ENCODE measurements at places on chromosomes 3 and 15.

GRCh38 chr3:81249540-81250029, 511.9 kb downstream of the GBE1 start:
- no peak for DNase-seq

DNA sequence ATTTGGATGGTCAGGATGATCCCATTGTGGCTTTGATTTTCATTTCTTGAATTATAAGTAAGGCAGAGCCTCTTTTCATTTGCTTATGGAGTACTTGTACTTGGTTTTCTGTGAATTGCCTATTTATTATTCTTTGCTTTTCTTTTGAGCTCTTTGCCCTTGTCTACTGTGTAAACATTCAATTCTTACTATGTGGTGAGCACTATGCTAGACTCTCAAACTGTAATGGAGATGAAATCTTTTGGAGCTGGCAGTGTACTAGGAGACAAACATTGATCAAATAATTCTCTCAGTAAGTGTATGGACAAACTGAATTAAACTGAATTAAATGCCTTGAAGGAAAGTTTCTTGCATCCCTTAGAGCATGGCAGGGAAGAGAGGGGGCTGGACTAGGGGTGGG, 87.0 kb upstream of the NR2E3 start:
- no peak for DNase-seq

GRCh38 chr3:13600950-13601691, 52.2 kb downstream of the FBLN2 start:
- DNase-seq, result no peak

- no peak for DNase-seq
Measured at GRCh38 chr15:32833379-32833821, 115.6 kb downstream of the GREM1 start.

DNA sequence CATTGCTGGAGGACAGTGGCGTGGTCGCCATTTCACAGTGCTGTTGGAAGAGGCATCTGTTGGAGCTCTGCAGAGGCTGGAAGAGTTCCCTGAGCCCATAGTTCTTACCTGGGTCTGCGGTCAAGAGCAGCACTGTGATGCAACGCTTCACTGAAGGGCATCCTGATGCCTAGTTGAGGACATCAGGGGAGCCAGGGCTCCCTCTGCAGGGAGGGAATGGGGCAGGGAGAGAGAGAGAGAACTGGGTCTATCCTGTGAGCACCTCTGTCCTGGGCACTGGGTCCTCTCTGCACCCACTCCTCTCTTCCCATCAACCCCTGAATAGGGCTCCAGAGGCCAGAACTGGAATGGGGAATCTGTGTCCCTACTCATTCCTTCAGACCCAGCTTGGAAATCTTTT, 23.9 kb upstream of the MOBP start:
- DNase-seq, result no peak

- DNase-seq, result no peak
Measured at GRCh38 chr3:132522353-132522752, 74.7 kb upstream of the ACKR4 start.

DNA sequence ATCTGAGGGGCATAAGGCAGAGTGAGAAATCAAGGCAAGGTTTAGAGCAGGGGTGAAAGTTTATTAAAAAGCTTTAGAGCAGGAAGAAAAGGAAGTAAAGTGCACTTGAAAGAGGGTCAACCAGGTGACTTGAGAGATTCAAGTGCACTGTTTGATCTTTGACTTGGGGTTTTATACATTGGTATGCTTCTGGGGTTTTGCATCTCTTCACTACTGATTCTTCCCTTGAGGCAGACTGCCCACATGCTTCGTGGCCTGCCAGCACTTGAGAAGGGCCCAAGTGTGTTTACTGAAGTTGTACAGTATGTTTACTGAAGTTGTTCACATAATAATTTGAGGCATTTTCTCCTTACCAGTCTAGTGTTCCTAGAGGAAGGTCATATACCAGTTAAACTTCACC, 367.0 kb upstream of the UBE2E2 start:
- DNase-seq, result no peak

DNA sequence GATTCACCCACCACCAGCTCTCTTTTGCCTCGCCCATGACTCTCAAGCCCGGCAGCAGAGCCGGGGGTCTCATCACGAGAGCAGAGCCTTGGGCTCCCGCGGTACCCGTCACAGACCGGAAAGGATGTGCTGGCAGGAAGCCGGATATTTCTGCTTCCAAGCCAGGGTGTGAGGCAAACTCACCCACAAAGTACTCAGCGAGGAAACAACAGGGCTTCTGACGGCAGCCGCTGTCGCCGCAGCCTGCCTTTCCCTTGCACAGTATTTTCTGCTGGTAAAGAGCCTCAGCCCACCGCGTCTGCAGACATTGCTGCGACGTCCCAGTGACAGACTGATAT, 119.9 kb downstream of the NSMCE3 start:
- DNase-seq, result no peak

DNA sequence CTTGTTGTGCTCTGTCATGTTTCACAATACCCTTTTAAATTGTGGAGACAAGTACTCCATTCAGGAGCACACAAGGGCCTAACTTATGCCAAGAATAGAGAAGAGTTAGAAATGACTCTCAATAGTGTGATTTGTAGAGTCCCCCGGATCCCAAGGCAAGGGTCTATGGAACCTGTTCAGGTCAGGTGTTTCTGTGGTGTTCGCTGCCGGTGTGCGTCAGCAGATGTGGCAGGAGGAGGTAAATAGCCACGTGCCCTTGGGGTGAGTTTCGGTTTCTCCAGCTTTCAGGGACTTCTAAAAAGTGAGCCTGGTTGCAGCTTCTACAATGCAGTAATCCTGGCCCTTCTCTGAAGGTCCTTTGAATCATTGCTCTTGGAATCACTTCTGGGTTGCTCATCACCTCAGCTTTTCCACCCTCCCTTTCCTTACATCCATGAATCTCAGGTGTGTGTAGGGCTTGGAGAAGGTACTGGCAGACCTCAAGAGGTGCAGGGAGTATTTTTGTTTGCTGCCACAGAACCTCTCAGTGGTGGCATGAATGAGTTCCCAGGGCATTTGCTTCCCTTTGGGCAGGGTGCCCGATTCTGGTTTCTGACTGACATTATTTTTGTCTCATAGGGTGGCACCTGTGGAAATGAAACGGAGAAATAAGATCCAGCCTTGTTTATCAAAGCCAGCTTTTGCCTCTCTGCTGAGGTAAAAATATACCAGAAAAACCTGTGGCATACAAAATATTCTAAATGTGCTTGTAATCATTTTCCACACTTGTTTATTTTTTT, 7.3 kb downstream of the ST3GAL6 start:
- DNase-seq, result no peak

DNA sequence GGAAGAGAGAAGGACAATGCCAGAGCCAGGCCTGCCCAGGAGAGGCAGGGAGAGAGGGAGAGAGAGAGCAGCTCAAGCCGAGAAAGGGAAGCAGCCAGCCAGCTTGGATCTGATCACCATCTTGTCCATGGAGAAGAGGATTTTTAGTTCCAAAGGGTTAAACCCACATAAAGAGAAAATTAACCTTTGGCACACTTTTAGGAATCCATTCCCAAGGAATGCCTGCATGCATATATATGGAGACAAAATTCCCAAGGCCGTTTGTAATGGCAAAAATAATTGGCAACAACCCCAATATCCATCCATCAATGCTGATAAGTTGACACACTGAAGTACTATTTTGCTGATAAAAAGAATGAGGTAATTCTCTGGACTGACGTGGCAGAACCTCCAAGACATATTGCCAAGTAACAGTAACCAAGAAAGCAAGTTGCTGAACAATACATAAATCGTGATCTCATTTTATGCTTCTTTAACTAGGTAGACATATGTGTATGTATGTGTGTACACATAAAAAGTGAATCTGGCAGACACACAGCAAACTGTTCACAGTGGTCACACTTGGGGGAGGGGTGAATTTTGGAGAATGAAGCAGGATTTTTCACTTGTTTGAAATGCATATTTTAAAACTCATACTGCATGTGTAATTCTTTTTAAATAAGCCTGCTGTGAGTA, 7.5 kb upstream of the STRA6 start:
- DNase-seq, result no peak

GRCh38 chr15:48595981-48596380, 49.5 kb downstream of the FBN1 start:
- DNase-seq, result no peak

- DNase-seq, result no peak
Measured at GRCh38 chr15:90305932-90306331, 40.5 kb downstream of the NGRN start.

DNA sequence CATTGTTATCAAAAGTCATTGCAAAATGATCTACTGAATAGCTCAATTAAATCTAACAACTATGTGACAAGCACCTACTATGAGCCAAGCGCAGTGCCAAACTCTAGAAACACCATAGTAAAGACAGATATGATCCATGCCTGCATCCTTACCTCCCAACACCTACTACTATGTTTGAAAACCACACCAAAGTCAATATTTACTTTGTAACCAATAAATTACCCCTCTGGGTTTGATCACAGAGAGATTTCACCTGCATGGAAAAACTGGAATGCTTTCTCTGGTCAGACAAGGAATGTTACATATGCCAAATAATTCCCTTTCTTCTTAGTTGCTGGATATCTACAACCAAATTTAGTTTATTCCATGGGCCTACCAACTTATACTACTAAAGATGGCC, 422.2 kb downstream of the FHIT start:
- no peak for DNase-seq

DNA sequence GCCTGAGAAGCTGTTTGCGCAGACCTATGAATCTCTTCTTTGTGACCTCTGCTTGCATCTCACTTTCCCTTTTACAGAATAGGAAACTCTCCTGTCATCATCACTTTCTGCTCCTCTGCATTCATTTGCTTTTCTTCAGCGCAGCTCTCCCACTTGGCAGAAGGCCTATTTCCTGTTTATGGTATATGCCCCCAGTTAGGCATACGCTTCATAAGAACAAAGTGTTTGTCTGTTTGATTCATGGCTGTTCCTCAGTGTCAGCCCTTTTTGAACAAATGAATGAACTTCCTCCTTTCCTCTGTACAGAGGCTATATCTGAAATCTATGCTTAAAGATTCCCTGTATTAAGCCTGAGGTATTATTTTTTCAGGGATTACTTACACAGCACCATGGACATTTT, 1216.9 kb upstream of the GBE1 start:
- DNase-seq, result no peak

DNA sequence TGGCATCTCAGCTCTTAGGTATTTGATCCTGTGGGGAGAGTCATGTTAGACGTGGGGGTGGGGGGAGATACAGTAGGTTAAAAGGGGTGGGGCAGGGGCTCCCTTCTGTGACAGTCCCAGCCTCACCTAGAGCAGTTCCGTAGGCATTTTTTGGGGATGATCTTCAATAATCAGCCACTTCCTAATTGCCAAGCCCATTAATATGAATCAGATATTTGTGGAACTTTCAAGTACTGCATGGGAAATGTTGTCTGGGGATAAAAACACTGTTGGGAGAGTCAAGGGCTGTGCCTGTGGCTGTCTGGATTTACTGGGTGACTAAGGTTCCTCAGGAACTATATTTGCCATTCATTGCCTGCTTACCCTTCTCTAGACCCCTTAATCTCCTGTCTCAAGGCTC, 9.5 kb downstream of the C3orf52 start:
- DNase-seq, result no peak

DNA sequence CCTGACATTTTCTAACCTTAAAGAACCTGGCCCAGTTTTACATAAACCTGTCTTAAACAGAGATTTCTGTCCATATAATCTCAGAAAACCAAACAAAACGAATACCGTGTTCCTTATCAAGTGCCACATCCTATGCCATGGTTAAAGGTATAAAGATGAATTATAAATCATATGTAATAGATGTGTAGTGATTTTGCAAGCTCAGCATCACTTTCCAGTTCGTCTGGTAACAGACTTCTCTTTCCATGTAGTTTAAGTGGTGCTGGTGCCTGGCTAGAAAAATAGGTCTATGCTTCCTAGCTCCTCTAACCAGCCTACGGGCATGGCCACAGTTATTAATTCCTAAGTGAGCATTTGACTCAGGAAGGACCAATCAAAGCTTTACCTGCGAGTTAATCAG, 3.4 kb upstream of the GRM7 start:
- DNase-seq, result no peak

DNA sequence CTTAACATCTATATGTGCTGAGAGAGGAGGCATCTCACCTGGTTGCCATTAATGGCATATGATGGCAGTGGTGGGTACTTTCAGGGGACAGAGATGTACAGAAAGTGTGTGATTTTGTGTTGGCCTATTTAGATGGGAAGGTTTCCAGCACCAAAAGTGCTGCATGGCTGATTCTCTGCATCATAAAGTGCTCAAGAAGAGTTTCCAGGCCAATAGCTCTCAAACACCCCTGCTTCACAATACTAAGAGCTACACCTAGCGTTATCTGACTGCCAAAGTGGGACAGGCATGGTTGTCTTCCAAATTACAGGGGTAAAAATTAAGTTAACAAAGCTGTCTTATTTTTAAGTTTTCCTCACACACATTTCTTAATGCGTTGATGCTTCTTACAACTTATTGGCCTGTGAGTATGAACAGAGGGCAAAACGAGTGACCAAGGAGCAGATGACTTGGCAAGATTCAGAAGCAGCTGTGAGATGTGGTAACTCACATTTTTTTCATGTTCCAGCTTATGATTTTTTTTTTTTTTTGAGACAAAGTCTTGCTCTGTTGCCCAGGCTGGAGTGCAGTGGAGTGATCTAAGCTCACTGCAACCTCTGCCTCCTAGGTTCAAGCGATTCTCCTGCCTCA, 41.4 kb upstream of the VEPH1 start:
- DNase-seq, result no peak

- no peak for DNase-seq
Measured at GRCh38 chr3:5082789-5083115, 39.3 kb upstream of the ARL8B start.

- no peak for DNase-seq
Measured at GRCh38 chr3:12644331-12644937, 19.5 kb downstream of the RAF1 start.

DNA sequence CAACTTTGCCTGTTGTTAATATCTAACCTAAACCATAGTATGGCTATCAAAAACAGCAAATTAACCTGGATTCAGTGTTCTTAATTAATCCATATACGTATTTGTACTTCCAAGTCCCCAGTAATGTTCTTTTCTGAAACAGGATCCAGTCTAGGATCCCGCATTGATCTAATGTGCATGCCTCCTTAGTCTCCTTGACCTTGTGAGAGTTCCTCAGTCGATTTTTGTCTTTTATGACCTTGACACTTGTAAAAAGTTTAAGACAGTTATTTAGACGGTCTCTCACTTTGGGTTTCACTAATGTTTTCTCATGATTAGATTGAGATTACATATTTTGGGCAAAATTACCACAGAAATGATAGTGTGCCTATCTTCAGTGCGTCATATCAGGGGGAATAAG, 69.4 kb downstream of the TGFBR2 start:
- DNase-seq, result no peak

DNA sequence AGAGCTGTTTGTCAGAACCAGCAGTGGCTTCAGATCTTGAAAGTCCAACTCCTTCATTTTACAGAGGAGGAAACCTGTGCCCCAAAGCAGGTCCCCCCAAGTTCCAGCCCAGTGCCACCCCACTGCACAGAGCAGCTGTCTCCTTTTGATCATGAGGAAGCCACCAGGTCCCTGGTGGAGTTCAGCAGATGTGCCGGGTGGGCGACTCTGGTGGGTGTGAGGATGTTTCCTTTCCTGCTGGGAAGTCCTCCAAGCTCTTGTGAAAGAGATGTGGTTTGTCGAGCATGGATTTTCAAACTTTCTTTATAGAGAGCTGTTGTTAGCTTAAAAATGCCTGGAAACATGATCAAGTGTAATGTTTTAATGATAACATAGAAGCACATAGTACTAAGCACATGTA, 52.0 kb downstream of the SMAD3 start:
- DNase-seq, result no peak
